ENCODE measurements at places on chromosomes 4 and X.

- no peak for DNase-seq
Measured at GRCh38 chr4:13833171-13833804, 205.8 kb upstream of the BOD1L1 start.

DNA sequence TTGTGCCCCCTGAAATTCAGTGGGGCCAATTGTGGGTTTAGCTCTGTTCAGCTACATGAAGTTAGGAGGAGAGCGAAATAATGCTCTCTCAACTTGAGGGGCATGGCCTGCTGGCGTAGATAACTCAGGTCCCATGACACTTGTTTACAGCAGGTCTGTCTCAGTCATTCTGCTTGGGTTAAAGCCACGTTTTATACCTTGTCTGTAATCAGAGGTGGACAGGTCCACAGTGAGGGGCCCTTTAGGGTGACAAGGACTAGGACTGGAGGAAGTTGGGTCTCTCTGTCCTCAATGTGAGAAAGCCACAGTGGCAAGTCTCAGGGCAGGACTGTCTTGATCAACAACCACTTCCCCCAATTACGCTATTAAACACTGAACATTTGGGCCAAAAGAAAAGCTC, 49.0 kb downstream of the PDHA1 start:
- no peak for DNase-seq

DNA sequence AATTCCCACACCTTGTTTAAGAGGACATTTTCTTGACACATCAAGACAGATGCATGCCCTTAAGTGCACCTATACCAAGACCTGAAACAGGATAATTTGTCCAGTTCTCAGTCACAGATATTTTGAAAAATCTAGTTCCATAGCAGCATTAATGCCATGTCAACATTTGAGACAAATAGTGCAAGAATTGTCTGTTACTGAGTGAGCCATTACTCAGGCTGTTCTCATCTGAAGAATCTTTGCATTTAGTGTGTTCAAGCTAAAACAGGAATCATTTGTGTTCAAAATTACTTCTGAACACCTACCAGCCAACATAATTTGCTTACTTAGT, 354.9 kb downstream of the KCNIP4 start:
- no peak for DNase-seq

- DNase-seq = peak; percentile 63
Measured at GRCh38 chr4:39637586-39638353, 895 bp downstream of the SMIM14 start.

DNA sequence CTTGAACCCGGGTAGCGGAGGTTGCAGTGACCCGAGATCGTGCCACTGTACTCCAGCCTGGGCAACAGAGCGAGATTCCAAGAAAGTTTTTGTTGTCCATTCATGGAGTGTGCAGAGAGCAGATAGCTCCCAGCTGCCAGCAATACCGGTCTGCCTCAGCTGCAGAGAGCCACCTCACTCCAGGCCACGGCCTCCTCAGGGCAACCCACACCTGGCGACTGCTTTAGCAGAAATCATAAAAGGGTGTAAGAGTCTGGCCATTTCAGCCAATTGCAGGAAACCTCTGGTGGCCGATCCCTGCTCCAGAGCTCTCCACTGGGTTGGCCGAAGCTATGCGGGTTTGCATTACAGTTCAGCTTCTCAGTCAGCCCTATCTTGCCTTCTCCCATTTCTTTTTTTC, 227.4 kb upstream of the BCOR start:
- DNase-seq = no peak

DNA sequence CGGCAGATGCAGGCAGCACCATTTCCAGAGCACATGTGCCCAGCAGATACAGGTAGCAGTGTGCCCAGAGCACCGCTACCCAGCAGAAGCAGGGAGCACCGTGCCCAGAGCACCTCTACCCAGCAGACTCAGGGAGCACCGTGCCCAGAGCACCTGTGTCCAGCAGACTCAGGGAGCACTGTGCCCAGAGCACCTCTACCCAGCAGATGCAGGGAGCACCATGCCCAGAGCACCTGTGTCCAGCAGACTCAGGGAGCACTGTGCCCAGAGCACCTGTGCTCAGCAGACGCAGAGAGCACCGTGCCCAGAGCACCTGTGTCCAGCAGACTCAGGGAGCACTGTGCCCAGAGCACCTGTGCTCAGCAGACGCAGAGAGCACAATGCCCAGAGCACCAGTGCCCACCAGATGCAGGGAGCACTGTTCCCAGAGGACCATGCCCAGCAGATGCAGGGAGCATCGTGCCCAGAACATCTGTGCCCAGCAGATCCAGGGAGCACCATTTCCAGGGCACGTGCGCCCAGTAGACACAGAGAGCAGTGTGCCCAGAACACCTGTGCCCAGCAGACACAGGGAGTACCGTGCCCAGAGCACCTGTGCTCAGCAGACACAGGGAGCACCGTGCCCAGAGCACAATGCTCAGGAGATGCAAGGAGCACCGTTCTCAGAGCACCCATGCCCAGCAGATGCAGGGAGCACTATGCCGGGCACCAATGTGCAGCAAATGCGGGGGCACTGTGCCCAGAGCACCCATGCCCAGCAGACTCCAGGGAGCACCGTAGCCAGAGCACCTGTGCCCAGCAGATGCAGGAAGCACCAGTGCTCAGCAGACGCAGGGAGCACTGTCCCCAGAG, 236.4 kb downstream of the DHRSX start:
- no peak for DNase-seq

DNA sequence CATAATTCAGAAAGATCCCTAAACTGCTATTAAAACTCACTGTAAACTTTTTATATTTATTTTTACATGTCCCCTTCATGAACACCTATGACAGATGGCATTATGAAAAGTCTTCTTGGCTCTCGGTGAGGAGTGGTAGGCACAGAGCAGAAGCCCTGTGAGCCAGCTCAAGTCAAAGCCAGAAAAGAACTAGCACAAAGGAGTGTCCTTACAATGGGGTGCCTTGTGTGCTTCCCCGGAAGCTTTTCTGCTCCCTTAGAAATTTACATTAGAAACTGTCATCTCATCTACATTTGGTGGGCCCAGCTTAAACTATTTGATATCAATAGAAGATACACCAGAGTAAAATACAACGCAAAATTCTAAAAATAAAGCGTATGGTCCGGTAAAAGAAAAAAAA, 135.7 kb upstream of the MAP3K15 start:
- no peak for DNase-seq

DNA sequence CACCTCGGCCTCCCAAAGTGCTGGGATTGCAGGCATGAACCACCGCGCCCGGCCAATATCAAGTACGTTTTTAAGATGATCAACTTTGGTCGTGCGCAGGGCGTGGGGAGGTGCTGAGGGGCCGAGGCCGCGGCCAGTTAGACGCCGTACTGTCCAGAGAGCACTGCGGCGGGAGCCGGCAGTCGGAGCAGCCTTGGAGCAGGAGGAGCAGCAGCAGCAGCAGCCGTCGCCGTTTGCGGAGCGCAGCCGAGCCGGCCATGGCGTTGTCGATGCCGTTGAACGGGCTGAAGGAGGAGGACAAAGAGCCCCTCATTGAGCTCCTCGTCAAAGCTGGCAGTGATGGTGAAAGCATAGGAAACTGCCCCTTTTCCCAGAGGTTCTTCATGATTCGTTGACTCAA, 8.5 kb upstream of the USP9X start:
- DNase-seq = no peak

DNA sequence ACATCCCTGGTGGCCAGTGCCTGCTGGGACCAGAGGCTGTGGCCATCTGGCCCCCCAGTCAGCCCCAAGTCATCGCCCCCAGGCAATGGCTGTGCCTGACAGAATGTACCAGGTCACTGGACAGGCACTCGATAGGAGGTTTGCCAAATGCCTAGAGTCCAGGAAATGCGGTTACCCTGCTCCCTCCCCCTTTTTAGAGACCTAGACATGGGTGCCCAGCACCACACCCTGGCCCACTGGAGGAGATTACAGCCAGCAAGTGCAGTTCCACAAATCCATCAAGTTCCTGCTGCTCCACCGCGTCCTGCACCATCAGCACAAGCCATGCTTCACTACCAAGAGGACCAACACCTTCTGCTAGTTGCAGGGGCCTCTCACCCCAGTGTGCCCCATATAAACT, 16.2 kb upstream of the ZFX start:
- no peak for DNase-seq

- DNase-seq = no peak
Measured at GRCh38 chr4:85681221-85681657, 206.3 kb downstream of the ARHGAP24 start.

GRCh38 chr4:107546638-107547037, 173.4 kb downstream of the PAPSS1 start:
- no peak for DNase-seq

- no peak for DNase-seq
Measured at GRCh38 chr4:78692822-78693170, 83.4 kb upstream of the BMP2K start.

DNA sequence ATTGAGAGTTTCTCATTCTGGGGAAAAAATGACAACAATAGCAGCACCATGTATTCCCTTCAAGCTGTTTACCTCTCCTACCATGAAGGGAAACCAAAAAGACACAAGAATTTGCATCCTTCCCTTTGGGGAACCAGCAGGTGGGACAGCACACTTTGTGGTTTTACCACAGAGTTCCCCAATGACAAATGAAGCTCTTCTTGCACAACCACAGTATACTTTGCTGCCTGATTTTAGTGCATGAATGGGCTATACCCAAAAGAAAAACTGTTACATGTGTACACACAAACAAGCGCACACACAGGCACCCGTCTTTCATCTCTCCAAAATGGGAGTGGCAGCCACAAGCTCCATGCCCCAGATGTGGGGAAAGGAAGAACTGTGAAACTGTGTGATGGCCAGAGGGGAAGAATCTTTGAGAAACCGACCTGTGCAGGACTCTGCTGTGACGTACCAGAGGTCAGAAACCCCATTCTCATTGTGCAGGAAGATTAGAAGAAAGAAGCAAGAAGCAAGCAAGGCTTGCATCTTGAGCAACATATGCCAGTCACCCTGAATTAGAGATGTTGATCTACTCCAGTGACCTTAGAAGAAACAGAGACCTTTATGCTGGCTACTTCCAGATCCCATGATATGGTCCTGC, 2.7 kb upstream of the MAML3 start:
- DNase-seq = no peak

DNA sequence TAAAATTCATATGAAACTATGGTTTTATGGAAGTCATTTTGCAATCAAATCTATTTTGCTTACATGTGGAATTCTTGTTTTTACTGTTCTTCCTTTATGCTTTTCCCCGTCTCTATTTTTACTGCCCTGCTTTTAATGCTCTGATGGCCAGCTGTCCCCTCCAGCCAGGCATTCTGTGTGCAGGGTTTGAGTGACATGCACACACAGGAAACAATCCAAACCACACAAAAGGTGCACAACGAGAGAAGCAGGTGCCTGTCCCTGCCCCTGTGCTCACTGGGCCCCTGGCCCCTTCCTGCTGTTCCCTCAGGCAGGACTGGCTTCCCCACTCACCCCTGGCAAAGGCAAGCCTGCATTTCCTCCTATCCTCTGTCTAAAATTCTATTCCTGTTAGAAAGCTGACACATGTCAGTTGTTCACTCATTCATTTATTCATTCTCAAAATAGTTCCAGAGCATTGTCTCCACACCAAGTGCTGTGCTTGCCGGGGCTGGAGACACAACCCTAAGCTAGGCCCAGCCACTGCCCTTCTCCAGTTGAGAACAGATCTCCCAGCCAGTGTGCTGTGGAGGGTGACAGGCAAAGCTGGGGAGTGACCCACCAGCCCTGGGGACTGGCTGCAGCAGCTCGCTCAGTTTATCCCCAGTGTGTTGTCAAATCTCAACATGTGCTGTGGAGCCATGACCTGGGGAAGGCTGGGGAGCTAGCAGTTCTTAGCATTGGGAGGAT, 346.3 kb downstream of the FBXW7 start:
- DNase-seq = no peak

GRCh38 chr4:48137846-48138245, 3.8 kb upstream of the TXK start:
- no peak for DNase-seq

- DNase-seq = no peak
Measured at GRCh38 chrX:115054876-115055275, 37.5 kb upstream of the IL13RA2 start.

- no peak for DNase-seq
Measured at GRCh38 chr4:38046727-38047489, 86.7 kb downstream of the PTTG2 start.

DNA sequence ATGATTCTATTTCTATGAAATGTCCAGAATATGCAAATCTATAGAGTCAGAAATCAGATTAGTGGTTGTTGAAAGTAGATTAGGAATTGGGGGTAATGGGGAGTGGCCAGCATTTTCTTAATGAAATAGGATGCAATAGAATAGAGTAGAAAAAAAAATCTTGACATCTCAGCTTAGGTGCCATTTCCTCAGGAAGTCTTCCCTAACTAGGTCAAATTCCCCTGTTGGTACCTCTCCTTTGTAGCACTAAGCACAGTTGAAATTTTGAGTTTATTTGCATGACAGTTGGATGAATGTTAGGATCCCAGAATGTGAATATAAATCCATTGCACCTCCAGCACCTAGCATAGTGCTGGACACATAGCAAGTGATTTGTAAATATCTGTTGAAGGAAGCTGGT, 30.0 kb upstream of the PDK3 start:
- DNase-seq = no peak

GRCh38 chr4:29927895-29928294, 792.3 kb upstream of the PCDH7 start:
- DNase-seq = no peak

DNA sequence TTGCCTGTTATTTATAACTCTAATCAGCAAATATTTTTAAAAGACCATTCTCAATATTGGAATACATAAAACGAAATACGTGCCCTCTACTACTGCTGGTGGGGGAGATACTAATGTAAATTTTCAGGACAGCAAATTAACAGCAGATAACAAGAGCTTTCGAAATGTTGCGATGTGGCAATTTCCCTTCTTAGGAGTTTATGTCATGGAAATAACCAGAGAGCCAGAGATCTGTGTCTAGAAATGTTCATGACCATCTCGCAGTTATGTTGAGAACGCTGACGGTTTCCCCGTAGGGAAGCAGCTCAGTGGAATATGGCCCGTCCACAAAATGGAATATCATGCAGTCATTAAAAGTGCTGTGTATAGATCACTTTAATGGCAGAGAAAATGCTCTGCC, 238.4 kb upstream of the PSAPL1 start:
- no peak for DNase-seq

GRCh38 chr4:155407480-155407879, 30.7 kb upstream of the MAP9 start:
- no peak for DNase-seq

GRCh38 chr4:142124874-142125273, 488.5 kb downstream of the IL15 start:
- DNase-seq = no peak

- DNase-seq = no peak
Measured at GRCh38 chr4:127449449-127449848, 183.3 kb upstream of the INTU start.

DNA sequence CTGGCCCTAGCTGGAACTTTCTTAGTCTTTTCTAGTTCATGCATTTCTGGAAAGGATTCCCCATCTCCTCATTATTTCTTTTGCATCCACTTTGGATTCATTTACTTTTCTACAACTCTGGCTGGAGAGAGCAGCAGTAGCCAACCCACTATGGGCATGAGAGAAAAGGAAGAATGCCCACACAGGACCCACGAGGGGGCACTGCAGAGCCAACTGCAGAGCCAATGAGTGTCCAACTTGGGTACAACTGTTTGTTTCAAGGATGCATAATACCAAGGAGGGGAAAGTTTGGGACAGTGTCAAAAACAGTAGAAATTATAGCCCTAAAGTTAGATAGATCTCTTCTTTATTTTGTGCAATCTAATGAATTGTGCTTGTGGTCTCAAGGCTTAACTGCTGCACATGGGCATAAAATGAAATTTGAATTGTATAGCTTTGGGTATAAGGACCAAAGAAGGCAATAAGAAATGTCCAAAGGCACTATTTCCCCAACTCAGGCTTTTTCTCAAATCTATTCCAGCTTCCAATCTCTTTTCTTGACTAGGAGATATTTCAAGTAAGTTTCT, 230.6 kb downstream of the NSUN7 start:
- peak; percentile 53 for DNase-seq

GRCh38 chr4:124952601-124953000, 240.1 kb upstream of the ANKRD50 start:
- no peak for DNase-seq
